Activated CD4-positive, alpha-beta T cell treated with anti-CD3 and anti-CD28 coated beads, Interleukin-10, Interleukin-2, amounts not matched to agents 100 ng/mL and 50 ng/mL, durations not matched to agents 16 hours and 8 hours (primary cell): ENCODE measurements at places on chromosomes 13 and 19.

GRCh38 chr19:45161738-45162607 is 1.2 kb upstream of the NKPD1 start:
- no peak for DNase-seq

- DNase-seq: no peak
Measured at GRCh38 chr13:26584713-26585112, 27.2 kb downstream of the WASF3 start.

DNA sequence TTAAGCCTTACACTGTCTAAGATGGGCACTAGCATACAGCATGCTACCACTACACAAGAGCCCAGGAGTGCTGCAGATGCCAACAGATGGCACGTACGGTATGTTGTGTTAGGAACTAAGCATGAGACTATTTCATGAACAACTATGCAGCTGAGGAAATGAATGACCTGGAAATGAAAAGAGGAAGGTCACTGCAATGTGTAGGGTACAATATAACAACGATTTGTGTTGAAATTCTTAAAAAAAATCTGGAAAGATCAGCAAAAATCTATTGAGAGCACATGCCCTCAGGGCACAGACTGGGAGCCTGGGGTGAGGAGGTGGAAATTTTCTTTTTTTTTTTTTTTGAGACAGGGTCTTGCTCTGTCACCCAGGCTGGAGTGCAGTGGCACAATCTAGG is 14.4 kb downstream of the HAUS8 start:
- DNase-seq: no peak

GRCh38 chr13:103878891-103879605 is 812.8 kb upstream of the SLC10A2 start:
- DNase-seq: no peak

DNA sequence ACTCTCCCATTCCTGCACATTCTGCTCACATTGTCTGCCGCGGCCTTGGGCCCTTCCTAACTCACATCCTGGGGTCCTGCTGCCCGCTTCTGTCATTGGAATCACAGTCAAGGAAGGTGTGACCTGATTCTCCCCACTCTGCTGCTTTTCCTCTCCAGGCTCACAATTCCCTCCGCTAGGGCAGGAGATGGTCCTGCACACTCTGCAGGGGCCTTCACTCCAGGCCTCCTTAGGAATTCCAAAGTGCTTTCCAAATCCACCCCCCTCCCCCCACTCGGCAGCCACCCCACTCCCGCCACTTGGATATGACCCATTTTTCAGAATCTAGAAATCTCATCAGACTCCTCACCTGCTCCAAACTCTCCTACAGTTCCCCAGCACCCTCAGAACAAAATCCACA is 3.1 kb upstream of the SLC5A5 start:
- DNase-seq: no peak

DNA sequence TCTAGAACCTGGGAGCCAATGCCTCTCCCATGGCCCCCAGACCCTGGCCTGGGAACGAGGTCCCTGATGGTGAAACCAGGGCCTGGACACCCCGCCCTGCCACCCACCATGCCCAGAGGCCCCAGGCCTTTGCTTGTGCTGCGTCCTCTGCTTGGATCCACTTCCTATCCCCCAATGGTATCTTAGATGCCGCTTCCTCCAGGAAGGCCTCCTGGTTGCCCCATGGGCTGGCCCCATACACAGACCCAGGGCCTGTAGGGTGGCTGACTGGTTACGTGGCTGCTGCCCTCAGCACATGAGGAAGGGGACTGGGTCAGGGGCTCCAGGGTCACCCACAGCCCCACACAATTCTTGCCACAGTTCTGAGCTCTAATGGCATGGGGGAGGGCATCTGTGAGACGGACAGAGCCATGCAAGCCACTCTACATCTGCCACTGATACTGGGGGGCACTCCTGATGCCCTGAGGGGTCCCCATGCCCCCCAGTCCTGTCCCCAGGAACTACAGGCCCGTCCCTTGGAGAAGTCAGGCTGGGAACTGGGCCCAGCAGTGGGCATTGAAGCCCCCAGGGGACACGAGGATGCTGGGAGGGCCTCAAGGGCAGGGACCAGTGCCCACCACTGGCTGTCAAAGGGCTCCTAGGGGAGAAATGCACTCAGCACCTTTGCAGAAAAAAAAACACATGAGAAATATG is 5.0 kb downstream of the RPL36 start:
- no peak for DNase-seq

DNA sequence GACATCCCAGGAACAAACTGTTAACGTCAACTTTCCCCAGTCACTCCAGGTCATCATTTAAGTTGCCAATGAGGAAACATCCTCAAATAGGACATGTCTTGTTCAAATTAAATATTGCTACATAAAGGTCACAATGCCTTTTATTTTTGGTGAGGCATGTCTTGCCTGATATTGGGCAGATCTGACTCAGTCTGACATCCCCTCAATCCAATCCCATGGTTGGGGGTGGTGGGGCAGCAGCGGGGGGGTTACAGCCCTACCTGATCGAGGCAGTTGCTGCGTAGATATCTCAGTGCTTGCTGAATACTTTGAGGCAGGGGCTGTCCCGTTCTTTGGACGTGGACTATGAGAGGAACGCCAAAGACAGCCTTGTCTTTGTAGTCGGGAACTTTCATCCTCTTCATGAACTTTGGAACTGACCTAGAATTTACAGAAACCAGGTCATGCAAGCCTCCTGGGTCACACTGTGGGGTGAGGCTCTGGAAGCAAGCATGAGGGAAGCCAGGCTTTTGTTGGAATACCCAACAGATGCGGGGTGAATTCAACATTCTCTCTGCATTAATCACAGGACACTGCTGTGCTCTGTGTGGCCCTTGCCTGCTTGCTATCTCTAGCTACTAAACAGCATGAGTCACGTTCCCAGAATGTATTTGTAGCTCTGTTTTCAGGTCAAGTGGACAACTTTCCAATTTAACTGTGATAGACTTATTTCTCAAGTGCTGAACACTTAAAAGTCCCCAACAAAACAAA is 109.8 kb downstream of the KL start:
- no peak for DNase-seq

DNA sequence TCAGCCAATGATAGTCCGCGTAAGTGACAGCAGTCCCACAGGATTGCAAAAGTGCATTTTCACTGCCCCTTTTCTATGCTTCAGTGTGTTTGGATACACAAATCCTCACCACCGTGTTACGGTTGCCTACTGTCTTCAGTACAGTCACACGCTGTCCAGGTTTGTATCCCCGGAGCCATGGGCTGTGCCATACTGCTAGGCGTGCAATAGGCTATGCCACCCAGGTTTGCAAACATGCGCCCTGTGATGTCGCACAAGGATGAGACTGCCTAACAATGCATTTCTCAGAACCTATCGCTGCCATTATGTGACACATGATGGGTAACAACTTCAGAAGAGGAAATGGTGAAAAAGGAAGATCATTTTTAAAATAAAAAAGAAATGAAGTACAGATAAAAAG is 16.8 kb upstream of the ADPRHL1 start:
- no peak for DNase-seq

DNA sequence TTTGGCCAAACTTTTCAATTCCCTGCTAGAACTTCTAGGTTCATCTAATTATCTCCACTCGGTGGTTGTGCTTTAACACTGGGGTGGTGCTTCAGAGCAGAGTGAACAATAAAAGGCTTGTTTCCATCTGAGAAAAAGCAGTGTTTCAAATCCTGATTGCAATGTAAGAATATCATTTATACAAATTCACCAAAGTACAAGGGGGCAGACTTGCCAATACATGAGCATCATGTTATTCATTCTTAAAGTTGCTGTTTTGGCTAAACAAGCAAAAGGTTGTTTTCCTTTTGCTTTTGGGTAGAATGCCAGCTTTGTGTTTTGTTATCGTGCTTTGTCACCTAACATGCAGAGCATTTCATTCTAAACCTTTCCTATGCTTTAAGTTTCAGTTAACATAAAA is 78.5 kb upstream of the UBAC2 start:
- no peak for DNase-seq

DNA sequence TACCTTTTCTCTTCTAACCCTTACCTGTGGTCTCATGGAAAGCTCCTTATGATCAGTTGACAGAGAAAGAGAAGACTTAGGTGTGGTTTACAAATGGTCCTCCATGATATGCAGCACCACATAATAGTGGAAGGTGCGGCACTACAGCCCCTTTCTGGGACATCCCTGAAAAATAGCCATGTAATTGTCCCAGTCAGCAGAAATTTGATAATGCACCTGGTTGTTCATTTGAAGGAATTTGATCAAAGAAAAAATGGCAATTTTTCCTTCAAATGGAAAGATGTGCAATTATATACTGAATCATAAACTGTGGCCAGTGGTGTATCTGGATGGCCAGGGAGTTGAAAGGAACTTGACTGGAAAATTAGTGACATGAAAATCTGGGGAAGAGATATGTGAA is 293.6 kb upstream of the PCDH20 start:
- no peak for DNase-seq

DNA sequence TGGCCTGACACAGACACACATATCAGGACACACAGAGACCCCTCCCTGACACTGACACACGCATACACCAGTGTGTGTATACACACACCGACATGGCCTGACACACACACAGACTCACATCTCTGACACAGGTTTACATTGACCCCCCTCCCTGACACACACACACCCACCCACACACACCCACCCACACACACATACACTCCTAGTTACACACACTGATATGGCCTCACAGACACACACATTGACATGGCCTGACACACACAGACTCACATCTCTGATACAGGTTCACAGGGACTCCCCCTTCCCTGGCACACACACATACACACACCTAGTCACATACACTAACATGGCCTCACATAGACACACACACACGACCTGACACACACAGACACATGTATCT is 4.4 kb upstream of the NFIX start:
- no peak for DNase-seq

GRCh38 chr19:400976-401865 is 7.7 kb downstream of the C2CD4C start:
- DNase-seq: no peak

GRCh38 chr19:14021474-14021873 is 6.5 kb upstream of the RLN3 start:
- no peak for DNase-seq

GRCh38 chr13:27924529-27925141 is 4.8 kb downstream of the PDX1 start:
- no peak for DNase-seq

GRCh38 chr13:41587490-41587889 is 130.1 kb downstream of the RGCC start:
- no peak for DNase-seq
